ENCODE measurements at places on chromosomes 7 and 10.

GRCh38 chr7:39417642-39418041 lies 148.6 kb upstream of the YAE1 start:
- no peak for DNase-seq

- DNase-seq, result no peak
These were observed 363.6 kb upstream of the GRM3 start for GRCh38 chr7:86280150-86280549.

GRCh38 chr7:41576166-41576565 lies 126.7 kb downstream of the INHBA start:
- no peak for DNase-seq

GRCh38 chr7:41763626-41764025 lies 60.7 kb upstream of the INHBA start:
- no peak for DNase-seq

DNA sequence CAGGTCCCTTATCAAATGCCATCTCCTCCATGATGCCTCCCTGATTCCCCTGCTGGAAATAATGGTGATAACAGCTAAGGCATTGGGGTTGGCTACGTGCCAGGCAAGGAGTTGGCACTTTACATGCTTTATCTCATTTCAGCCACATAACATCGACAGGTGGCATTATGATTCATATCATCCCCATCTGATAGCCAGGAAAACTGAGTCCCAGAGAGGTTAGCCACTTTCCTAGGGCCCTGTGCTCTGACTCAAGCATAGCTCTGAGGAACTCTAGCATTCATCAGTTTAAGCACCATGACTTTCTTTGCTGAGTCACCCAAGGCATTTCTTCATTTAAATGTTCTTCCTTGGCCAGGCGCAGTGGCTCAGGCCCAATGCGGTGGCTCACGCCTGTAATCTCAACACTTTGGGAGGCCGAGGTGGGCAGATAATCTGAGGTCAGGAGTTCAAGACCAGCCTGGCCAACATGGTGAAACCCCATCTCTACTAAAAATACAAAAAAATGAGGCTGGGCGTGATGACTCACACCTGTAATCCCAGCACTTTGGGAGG lies 6.6 kb downstream of the LEP start:
- DNase-seq, result no peak

- DNase-seq, result no peak
These were observed 1206.0 kb upstream of the LRRTM3 start for GRCh38 chr10:65719790-65720189.

DNA sequence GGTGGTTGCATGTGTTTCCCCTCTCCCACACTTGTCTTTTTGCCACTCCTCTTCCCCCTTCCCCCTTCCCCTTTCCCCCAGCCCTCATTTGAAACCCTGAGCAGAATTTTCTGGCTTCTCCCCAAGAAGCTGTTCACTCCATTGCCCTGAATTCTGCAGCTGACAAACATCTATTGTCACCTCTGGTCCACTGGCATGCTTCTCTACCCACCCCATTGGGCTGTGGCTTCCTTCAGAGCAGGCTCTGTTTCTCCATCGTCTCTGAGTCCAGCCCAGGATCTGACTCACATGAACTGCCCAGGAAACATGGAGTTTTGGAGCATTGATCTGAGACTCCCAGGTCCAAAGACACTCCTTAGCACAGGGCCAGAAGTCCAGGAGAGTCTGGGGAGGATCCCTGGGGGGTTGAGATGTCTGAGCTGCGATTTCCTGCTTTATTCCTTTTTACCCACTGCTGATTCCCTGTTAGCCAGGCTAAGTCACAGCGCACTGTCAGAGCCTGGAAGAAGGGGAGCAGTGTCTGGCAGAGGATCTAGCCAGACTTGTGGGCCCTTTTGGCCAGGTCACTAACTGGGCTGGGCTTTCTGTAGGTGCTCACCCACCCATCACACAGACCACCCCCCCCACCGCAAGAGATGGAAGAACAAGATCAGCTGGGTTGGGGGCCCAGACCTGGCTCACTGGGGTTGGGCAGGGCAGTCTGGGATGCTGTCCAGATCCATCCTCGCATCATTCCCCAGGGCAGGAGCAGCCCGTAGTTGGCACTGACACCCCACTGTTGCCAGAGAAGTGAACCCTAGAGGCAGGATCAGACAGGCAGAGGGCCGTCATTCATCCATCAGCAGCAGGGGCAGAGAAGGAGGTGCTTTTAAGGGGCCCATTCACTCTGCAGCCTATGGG lies 3.5 kb downstream of the CHAT start:
- DNase-seq, result no peak

DNA sequence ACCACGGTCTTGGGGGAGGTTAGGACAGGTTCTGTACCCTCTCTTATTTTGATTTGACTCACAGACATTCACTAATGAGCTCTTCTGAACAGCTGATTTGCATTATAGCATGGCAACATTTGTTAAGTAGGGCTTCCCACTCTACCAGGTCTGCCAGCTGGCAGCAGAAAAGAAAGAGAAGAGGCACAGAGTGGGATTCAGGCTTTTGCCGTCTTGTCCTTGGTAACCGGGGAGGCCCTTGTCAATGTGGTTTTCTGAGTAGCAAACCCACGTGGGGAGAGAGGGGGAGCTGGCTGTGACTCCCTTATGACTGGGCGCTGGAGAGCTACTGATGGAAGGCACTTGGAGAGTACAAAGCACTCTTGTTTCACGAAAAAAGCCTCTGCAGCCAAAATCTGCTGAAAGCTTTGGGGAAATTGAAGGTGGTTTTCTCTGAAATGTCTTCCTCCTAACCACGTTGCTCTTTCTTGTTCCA lies 355.3 kb upstream of the GALNT17 start:
- no peak for DNase-seq

GRCh38 chr7:105426606-105427146 lies 38.0 kb upstream of the SRPK2 start:
- DNase-seq, result no peak

DNA sequence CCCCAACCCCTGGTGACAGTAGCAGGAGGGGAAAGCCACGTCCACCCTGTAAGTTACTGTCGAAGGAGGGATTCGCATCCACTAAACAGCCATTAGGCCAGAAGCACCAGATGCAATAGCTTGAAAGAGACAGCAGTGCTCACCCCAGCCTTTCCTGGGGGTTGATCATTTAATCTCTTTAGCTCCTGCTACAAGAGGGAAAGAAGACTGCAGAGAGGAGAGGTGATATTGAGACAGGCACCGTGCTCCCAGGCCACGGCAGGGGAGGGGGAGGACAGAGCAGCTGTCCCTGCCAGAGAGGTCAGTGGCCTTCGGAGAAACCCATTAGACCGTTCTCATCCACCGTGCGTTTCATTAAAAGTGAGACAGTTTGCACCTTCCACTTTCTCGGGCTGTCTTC lies 148.3 kb downstream of the CDH23 start:
- no peak for DNase-seq

GRCh38 chr10:1782841-1783240 lies 45.5 kb upstream of the ADARB2 start:
- no peak for DNase-seq

Data from stimulated activated CD8-positive, alpha-beta memory T cell treated with anti-CD3 and anti-CD28 coated beads, Interleukin-7, amount 100 ng/mL, for 1 hour (primary cell).